ENCODE measurements at places on chromosomes 11 and 22. TPM values are rescaled to one million over a fixed set of nuclear protein-coding genes. Genes with fewer than 3 reads are reported as not detected.

- no peaks in the 10 kb centered on the region for H3K36me3 ChIP-seq
- no peaks in the 10 kb centered on the region for H3K4me1 ChIP-seq
- H3K4me3 ChIP-seq, result no peak overlapping the region
- peak; percentile 42 for DNase-seq
Measured at GRCh38 chr11:125224391-125225021, 60.0 kb downstream of the PKNOX2 start.

Gene RFPL2
- total RNA-seq, result 0.48 TPM

DNA sequence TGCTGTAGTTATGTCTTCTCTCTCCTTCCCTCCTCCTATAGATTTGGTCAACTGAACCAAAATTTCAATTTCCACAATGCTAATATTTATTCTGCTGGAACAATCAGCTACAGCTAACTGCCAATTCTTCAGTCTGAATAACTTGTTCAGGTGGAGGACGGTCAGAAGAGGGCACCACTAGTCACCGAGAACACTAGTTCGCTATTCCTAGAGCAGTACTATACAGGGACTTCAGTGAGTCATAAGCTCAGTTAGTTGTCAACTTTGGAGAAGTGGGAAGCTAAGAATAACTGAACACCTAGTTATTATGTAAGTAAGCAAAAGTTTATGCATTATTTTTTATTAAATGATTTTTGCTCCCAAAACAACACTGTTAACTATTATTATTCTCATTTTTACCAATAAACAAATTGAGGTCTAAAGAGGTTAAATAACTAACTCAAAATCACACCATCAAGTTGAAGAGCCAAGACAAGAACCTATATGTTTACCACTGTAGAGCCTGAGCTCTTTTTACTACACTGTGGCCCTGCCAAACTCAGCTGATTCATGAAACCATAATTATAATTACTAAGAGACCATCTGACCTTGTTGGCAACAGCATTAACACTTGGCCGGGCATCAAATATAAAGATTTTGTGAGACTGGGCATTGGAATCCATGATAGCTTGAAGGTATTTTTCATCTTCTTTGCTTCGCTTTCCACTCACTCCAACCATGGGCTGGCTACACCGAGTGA lies 59.0 kb downstream of the CEP57 start:
- H3K27me3 ChIP-seq, result no peaks in the 10 kb centered on the region
- H3K4me3 ChIP-seq, result no peak overlapping the region
- peak; percentile 70 for DNase-seq
- H3K36me3 ChIP-seq, result no peaks in the 10 kb centered on the region
- no peak overlapping the region for H3K27ac ChIP-seq

DNA sequence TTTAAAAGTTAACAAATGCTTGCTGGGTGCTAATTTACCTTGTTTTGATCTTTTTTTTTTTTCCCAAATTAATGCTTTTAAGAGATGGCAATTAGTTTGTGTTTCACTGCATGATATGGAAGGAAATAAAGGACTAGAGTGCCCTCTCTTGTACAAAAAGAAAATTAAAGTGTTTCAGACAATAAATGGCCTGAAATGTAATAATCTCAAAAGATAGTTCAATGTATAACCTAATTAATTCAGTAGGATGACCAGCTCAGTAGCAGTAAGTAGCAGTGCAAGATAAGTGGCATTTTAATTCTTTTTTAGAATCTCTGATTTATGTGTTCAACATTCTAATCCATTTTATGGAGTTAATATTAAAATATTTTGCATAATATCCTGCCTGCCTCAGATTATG lies 39.9 kb upstream of the MYO18B start:
- H3K27me3 ChIP-seq, result no peaks in the 10 kb centered on the region
- H3K4me3 ChIP-seq, result no peak overlapping the region
- no peaks in the 10 kb centered on the region for H3K36me3 ChIP-seq

Gene SCGB1D2
- not detected for total RNA-seq

DNA sequence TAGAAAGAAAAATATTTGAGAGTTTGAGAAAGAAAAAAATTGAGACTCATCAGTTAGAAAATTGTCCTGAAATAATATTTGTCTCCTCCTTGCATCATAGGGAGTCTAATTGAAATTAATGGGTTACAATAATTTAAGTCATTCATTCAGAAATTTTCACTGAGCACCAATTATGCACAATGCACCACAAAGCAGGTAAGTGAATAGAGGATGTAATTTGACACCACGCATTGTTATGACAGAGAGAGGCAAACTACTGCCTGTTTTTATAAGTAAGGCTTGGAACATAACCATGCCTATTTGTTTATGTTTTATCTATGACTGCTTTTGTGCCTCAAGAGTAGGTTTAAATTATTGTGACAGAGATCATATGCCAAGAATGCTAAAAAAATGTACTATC lies 537.9 kb upstream of the FAT3 start:
- H3K36me3 ChIP-seq, result no peaks in the 10 kb centered on the region
- H3K4me1 ChIP-seq, result no peaks in the 10 kb centered on the region
- no peak for DNase-seq
- no peak overlapping the region for H3K4me3 ChIP-seq
